Thoracic aorta (tissue), 2 donors: ENCODE measurements at places on chromosomes 6 and 20.

DNA sequence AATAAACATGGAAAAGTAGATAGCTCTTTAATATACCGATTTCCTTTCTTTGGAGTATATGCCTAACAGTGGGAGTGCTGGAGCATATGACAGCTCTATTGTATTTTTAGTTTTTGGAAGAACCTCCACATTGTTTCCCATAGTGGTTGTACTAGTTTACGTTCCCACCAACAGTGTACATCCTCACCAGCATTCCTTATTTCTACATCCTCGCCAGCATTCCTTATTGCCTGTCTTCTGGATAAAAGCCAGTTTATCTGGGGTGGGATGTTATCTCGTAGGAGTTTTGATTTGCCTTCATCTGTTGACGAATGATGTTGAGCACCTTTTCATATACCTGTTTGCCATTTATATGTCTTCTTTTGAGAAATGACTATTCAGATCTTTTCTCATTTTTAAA, 2.6 kb downstream of the MICA start:
- no peak for DNase-seq

GRCh38 chr6:20606831-20607230, 72.6 kb downstream of the CDKAL1 start:
- no peak for DNase-seq

GRCh38 chr6:162153120-162153519, 574.4 kb downstream of the PRKN start:
- no peak for DNase-seq

DNA sequence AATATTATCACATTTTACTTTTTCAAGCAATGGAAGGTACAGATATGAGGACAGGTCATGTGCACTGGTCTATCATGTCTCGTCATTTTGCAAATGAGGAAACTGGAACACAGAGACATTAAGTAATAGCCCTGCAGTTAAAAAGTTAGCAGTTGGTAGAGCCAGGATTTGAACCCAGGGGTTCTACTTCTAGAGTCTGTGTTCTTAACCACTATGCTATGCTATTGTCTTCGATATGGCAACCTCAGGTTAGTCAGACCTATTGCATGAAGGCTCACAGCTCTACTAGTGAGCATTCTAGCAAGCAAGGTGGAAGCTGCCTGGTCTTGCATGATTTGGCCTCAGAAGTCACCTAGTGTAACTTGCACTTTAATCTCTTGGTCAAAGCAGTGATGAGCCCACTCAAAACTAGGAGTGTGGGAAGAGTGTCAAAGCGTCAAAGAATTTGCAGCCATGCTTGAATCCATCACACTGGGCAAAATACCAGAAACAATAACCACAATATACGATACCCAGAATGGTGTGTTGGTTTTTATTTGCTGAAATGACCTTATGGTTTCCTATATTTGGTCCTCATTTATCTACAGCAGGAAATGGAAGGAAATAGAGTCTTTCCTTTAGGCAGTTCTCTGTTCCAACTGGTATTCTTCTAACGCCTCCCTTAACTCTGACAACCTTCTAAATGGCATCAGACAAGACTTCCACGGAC, 20.4 kb upstream of the BMP2 start:
- no peak for DNase-seq

- no peak for DNase-seq
Observed at GRCh38 chr20:9810738-9811137, 28.1 kb downstream of the PAK5 start.

DNA sequence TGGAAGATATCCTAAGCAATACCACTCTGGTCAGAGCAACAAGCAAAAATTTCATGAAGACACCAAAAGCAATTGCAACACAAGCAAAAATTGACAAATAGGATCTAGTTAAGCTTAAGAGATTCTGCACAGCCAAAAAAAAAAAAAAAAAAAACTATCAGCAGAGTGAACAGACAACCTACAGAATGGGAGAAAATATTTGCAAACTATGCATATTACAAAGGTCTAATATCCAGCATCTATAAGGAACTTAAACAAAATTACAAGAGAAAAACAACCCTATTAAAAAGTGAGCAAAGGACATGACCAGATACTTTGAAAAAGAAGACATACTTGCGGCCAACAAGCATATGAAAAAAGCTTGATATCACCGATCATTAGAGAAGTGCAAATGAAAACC, 20.0 kb upstream of the AHI1 start:
- DNase-seq: no peak

GRCh38 chr20:3318226-3318884, 79.4 kb upstream of the SLC4A11 start:
- DNase-seq: no peak

GRCh38 chr6:36984581-36985416, 1.2 kb downstream of the MTCH1 start:
- DNase-seq: peak; percentile 51

GRCh38 chr6:153104220-153104619, 26.9 kb downstream of the RGS17 start:
- DNase-seq: no peak

DNA sequence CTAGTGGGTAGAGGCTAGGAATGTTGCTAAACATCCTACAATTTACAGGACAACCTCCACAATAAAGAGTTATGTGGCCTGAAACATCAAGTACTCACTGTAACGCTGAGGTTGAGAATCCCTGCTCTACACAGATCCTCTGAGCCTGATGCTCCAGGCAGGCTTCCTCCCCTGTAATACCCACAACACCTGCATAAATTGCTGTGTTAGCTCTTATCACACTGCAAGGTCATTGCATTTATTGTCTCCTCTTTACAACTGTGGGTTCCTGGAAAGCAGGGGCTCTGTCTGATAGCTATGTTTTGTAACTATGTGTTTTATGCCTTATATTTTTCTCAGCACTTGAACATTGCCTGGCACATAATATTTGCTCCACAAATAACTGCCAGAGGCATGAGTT, 11.6 kb downstream of the RPP21 start:
- DNase-seq: no peak

DNA sequence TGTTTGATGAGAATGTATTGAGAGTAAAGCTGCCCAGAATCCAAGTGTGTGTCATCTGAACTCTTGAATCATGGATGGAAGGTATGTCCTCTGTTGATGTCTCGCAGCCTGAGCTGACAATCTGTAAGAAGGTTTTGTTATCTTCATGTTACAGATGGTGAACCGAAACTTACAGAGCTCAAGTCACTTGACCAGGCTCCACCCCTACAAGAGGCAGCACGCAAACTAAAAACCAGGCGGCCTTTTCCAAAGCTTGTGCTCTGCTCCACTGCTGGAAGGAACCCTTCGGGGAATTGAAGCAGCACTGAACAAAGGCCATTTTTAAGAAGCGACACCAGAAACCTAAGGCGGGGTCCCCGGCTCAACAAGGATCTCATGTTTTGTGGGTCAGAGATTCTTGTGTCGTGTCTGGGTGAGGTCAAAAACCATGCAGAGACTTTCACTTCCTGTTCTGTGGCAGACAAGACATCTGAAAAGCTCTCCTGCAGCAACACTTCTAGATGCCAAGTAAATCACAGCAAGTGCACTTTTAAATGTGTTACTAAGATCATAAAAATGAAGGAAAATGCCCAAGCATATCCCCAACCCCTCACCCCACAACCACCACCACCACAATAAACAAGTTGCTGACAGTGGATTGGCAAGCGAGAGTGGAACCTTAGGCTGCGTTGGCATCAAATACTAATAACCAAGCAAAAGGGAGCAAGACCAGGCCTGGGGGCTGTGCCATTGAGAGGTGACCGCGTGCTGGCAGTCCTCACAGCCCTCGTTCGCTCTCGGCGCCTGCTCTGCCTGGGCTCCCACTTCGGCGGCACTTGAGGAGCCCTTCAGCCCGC, 27.3 kb downstream of the NQO2 start:
- DNase-seq: no peak

DNA sequence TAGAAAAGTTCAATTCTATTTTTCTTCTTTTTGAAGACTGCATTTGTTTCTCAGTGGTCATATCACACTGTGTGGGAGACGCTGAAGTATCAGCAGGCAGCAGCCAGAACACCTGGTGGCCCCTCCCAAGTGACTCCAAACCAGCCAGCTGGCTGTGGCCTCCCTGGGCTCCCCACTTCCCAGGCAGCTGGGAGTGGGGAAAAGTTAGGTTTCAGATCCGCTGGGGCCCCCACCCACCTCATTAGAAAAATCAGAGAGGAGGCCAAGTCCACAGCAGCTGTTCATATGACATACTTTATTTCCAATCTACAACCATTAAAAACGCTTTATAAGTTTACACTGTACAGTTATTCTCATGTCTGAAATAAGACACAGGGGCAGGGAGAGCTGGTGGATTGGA, 3.6 kb upstream of the DSN1 start:
- DNase-seq: no peak

- no peak for DNase-seq
Observed at GRCh38 chr6:9417400-9417799, 982.1 kb upstream of the SLC35B3 start.

GRCh38 chr6:135434095-135434494, 63.4 kb downstream of the AHI1 start:
- no peak for DNase-seq

GRCh38 chr20:25987073-25987927, 290.6 kb upstream of the ZNF337 start:
- DNase-seq: no peak

DNA sequence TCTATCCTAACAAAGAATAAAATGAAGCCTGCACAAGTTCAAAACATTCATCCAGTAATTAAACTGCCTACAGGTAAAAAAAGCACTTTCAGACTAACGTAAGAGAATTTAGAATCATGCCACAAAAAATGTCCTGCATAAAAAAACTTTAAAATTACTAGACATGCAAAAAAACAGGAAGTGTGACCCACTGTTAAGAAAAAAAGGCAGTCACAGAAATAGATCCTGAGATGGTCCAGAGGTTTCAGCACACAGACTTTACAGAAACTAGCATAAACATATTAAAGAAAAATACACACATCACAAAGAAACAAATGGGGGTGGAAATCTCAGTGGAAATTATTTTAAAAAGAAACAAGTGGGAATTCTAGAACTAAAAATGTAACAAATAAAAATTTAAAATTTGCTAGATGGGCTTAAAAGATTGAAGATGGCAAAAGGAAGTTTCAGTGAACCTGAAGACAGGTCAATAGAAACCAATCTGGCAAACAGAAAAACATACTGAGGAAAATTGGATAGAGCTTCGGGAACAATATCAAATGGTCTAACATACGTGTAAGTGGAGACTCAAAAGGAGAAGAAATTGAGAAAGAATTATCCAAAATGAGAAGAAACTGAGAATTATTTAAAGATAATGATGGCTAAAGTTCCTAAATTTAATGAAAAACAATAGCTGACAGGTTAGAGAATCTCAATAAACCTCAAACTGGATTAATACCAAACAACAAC, 3.4 kb upstream of the ZNF133 start:
- no peak for DNase-seq

- no peak for DNase-seq
Observed at GRCh38 chr20:63191400-63191799, 24.5 kb downstream of the YTHDF1 start.

DNA sequence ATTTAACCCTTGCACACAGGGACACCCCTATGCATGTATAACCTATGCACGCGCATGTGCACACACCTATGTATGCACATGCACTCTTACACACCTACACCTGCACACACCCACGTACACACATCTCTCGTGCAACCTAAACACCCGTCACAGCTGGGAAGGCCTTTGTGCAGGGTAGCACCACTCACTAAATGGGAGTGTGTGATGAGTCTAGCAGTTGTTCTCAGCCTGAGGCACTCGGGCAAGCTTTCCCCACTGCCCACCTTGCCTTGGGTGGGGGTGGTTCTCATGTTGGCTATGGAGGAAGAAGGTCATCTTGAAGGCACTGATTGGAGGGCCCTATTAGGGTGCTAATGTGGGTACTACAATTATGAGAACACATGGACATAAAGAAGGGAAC, 85.8 kb downstream of the DLL1 start:
- DNase-seq: no peak

DNA sequence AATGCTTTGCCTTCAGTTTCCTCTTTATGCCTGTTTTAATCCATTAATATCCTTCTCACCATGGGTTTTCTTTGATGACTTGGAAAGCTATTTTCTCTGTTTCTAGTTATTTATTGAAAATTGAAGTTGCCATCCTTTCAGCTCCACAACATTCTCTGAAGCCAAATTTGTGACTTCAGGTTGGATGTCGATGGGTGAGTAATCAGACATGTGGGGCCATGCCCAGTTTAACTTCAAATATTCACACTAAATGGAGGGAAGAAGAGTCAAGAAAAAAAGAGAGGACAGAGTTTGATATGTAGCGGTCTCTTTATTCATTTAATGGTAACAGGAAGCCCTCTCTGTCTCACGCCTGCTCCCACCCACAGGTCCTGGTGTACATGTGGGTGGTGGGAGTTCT, 89.1 kb upstream of the RIPOR2 start:
- DNase-seq: no peak

- DNase-seq: no peak
Observed at GRCh38 chr6:127191716-127192115, 73.2 kb downstream of the RSPO3 start.

- DNase-seq: no peak
Observed at GRCh38 chr6:125637207-125637606, 112.2 kb upstream of the HEY2 start.

- DNase-seq: no peak
Observed at GRCh38 chr20:17614176-17614811, 44.4 kb downstream of the DSTN start.

GRCh38 chr6:27651371-27651732, 178.4 kb upstream of the ZNF184 start:
- no peak for DNase-seq

DNA sequence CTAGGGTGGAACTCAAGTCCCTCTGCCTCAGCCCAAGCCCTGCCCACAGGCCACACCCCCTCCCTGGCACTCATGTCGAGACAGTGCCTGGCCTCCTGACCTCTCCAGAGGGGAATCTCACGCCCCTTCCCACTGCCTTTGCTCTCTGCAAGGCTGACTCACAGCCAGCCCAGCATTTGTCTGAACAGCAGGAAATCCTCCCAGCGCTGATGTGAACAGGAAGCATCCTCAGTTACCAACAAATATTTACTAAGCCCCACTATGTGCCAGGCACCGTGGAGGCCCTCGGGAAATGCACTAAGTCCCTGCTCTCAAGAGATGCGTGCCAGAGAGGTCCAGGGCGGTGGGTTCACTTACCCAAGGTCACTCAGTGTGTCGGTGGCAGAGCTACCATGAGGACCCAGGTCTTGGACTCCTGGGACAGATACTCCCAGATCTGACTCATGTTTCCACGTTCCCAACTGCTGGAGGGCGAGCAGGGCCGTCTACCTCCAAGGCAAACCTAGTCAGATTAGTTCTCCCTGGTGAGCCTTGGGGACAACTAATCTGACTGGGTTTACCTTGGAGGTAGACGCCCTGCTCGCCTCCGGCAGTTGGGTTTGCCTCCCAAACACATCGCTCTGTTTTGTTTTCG, 7.8 kb downstream of the ADA start:
- DNase-seq: no peak

DNA sequence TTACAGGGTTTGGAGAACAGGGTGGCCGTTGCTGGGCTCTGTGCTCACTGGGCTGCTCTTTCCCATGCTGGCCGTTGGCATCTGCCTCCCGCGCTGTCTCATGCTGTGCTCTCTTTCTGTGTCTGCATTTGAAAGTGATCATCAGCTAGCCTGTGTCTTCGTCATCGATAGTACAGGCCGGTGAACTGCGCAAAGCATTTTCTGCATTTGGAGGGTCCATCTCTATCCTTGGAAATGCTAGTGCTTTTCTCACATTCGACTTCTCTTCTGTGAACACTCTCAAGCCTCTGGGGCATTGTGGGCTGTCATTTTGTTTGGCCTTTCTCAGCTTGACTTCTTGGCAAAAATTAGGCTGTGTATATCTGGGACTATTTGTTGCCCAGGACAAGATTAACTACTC, 6.8 kb upstream of the SNHG17 start:
- DNase-seq: no peak
